Transverse colon (tissue), 4 donors: ENCODE measurements at places on chromosomes 1 and 21.
A peak's percentile ranks its signal among the peaks of the same experiment; 100 is the strongest.

GRCh38 chr21:42570841-42571387, 57.3 kb downstream of the SLC37A1 start:
- peak; percentile 8 for DNase-seq
- H3K27me3 ChIP-seq, result no peaks in the 10 kb centered on the region
- no peak overlapping the region for H3K27ac ChIP-seq
- H3K4me3 ChIP-seq, result no peak overlapping the region
- no peaks in the 10 kb centered on the region for H3K4me1 ChIP-seq
- H3K36me3 ChIP-seq, result peaks cover 20% of the 10 kb centered on the region

DNA sequence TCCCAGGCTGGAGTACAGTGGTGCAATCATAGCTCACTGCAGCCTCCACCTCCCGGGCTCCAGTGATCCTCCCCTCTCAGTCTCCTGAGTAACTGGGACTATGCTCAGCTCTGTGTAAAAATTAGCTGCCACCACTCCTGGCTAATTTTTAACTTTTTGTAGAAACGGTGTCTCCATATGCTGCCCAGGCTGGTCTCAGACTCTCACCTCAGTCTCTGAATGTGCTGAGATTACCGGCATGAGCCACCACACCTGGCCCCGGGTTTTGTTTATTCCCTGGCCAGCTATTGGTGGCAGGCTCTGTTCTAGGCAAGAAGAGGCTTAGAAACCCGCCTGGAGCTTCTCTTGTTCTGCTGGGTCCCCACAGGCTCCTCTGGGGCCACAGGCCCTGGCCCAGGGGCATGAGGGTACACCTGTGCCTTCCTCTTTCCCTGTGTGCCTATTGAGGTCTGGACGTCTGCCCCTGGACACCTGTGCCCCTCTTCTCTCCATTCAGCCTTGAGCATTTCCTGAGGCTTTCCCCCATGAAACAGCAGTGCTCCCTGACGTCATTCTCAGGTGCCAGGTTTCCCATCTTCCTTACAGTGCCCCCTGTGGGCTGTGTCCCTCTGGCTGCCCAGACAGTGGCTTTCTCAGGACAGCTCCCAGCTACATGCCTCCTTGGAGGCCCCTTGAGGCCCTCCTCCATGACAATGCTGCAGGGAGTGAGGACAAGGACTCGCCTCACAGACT, 57.5 kb downstream of the PCP4 start:
- no peaks in the 10 kb centered on the region for H3K36me3 ChIP-seq
- H3K27me3 ChIP-seq, result no peaks in the 10 kb centered on the region
- DNase-seq, result no peak
- no peak overlapping the region for H3K27ac ChIP-seq
- H3K4me1 ChIP-seq, result no peaks in the 10 kb centered on the region

- no peaks in the 10 kb centered on the region for H3K27me3 ChIP-seq
- H3K4me1 ChIP-seq, result no peaks in the 10 kb centered on the region
- no peak overlapping the region for H3K4me3 ChIP-seq
- no peaks in the 10 kb centered on the region for H3K36me3 ChIP-seq
Measured at GRCh38 chr1:171172471-171172870, 12.6 kb upstream of the FMO2 start.

GRCh38 chr1:226489718-226490425, 58.7 kb upstream of the STUM start:
- no peak overlapping the region for H3K4me3 ChIP-seq
- peaks cover 20% of the 10 kb centered on the region for H3K27me3 ChIP-seq
- no peak for DNase-seq
- H3K27ac ChIP-seq, result no peak overlapping the region
- no peaks in the 10 kb centered on the region for H3K4me1 ChIP-seq
- no peaks in the 10 kb centered on the region for H3K36me3 ChIP-seq

DNA sequence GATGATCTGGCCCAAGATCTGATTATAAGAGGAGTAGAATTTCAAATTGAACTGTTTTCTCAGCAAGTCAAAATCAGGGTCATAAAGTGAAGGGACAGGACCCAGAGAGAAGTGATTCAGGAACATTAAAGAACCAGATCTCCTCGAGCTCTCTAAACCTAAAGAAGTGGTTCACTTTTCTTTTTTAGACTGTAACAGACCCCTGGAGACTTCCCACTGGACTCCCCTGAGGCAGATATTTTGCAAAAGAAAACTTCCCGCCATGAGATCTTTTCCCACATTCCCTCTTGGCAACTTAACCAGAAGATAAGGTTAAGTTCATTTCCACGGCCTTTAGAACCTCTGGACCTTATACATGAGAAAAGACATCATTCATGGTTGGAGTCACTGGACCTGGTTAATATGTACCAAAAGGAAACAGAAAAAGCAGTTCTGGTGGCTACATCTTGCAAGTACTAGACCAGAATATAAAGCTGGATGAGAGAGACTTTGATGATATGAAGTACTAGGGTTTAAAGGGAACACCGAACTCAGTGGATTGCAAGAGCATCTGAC, 1061.4 kb downstream of the MRPL39 start:
- no peaks in the 10 kb centered on the region for H3K4me1 ChIP-seq
- no peaks in the 10 kb centered on the region for H3K27me3 ChIP-seq
- no peak for DNase-seq
- H3K36me3 ChIP-seq, result no peaks in the 10 kb centered on the region
- no peak overlapping the region for H3K27ac ChIP-seq
- H3K4me3 ChIP-seq, result no peak overlapping the region

GRCh38 chr1:187921426-187921825, 1092.7 kb downstream of the PLA2G4A start:
- H3K27me3 ChIP-seq, result no peaks in the 10 kb centered on the region
- no peak for DNase-seq
- no peak overlapping the region for H3K4me3 ChIP-seq
- H3K27ac ChIP-seq, result no peak overlapping the region
